ENCODE measurements at places on chromosomes 11 and 22.

GRCh38 chr11:128279866-128280265 is 307.5 kb downstream of the ETS1 start:
- no peak for DNase-seq

DNA sequence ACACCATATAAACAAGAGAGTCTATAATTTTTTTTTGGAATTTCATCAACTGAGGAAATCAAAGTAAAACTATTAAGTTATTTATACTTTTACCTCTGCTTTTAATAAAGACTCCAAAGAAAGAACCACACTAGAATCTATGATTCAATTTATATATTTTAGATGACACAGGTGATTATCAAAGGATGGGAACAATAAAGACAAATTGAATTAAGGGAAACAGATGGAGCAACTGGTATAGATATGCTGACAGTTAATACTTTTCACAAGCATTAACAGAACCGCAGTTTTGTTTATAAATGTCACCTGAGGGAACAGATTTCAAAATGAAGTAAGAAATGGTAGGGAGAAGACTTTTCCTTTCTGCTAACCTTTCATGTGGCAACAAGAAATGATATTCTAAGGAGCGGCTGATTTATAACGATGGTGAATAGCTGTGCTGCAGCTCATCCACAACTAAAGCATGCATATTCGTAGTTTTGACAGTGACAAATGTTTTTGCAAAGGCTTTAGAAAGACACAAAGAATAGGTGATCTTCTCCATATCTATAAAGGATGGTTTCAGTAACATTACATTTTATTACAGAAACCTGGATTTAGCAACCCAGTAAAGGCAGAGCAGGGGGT is 1502.9 kb upstream of the RAG2 start:
- no peak for DNase-seq

- DNase-seq: no peak
Observed at GRCh38 chr11:12862696-12863469, 146.2 kb upstream of the RASSF10 start.

- no peak for DNase-seq
Observed at GRCh38 chr11:120013325-120014250, 124.3 kb downstream of the TRIM29 start.

DNA sequence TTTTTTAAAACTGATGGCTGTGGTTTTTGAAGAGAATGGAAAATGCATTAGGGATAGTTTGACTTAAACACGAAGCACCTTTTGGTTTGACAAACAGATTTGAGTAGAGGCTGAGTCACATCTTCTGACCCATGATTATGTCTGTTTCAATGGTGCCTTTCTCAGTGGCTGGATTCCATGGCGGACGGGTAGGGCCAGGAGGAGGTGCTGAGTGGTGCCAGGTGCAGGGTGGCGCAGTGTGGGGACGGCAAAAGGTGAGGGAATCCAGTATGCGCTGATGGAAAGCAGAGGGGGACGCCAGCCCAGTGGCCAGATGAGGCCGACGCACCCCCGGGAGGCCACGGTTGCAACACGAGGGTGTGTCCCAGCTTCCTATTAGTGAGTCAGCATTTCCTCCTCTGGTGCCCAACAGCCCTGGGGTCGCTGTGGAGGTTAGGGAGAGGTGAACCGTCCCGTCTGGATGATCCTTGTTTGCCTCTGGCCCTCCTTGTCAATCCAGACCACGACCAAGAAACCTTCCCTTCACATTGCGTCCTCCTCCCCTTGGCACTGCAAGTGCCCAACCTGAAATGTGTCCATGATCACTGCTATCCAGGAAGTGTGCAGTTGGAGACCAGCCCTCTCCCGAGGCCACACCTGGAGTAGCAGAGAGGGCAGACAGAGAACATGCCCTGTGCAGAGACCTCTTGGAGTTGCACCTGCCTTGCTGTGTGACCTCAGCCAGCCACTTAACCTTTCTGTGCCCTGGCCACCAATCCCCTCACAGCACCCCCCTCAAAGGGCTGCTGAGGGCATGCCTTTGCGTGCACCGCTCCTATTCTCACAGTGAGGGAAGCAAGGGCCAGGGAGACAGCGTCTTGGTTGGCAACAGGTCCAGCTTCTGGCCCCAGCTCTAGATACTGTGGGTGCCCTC is 32.5 kb upstream of the ATXN10 start:
- DNase-seq: no peak

- DNase-seq: no peak
Observed at GRCh38 chr11:121652971-121653370, 200.2 kb upstream of the SORL1-AS1 start.

Measured in stimulated activated naive CD4-positive, alpha-beta T cell (primary cell).